ENCODE measurements at places on chromosomes 2 and 18. TPM values are rescaled to one million over a fixed set of nuclear protein-coding genes. Genes with fewer than 3 reads are reported as not detected.
A peak's percentile ranks its signal among the peaks of the same experiment; 100 is the strongest.

- H3K36me3 ChIP-seq = no peaks in the 10 kb centered on the region
- H3K27ac ChIP-seq = no peak overlapping the region
- DNase-seq = no peak
- H3K27me3 ChIP-seq = no peaks in the 10 kb centered on the region
Measured at GRCh38 chr18:59145055-59145454, 5.4 kb downstream of the SEC11C start.

DNA sequence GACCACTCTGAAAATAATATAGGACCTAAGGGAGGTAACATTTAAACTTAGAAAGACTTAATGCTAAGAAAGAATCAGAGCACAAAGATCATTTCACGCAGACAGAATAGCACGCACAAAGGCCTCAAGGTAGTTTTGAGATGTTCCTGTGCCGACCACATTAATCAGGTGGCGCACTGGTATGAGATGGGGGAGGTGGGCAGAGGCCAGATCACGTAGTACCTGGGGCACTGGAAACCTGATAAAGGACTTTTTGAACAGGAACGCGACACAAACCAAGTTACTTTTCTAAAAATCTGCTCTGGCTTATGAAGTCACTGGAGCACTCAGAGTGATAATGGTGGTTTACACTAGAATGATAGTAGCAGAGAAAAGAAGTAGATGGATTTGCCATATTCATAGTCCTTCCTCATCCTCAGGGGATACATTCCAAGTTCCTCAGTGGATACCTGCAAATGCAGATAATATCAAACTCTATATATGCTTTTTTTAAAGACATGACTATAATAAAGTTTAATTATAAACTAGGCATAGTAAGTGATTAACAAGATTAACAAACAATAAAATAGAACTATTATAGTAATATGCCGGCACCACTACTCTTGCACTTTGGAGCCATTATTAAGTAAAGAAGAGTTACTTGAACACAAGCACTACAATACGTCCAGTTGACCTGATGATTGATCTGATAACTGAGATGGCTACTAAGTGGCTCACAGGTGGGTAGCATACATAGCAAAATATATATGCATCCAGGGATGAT, 42.6 kb upstream of the CDCA7 start:
- no peaks in the 10 kb centered on the region for H3K27me3 ChIP-seq
- no peaks in the 10 kb centered on the region for H3K4me1 ChIP-seq
- DNase-seq = no peak
- H3K27ac ChIP-seq = no peak overlapping the region
- no peaks in the 10 kb centered on the region for H3K36me3 ChIP-seq

OSBPL6 gene
- polyA plus RNA-seq = 0.67 TPM

DNA sequence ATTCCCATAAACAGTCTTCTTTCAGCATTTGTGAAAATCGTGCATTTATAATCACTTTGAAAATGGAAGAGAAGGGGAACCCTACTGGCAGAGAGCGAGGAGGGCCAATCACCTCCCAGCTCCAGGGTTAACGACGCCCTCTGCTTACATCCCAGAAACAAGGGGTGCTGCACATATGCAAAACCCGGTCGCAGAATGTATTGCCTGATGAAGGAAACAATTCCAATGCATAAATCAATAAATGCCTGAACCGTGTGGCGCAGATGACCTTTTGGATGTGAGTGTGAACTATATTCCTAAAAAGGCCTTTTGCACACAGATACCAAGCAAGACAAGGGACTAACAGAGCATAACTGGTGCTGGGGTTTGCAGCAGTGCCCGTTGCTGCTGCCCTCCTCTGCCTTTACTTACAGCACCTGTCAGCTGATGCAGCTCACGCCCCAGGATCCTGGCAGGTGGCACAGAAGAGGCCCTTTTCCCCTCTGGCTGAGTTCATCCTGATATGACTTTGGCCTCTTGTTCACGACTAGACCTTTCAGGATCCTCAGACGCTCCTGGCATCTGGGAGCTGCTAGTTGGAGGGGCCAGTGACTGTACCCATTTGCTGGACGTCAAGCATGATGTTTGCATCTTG, 67.8 kb downstream of the MYT1L start:
- no peaks in the 10 kb centered on the region for H3K4me1 ChIP-seq
- no peaks in the 10 kb centered on the region for H3K36me3 ChIP-seq
- DNase-seq = no peak
- no peak overlapping the region for H3K27ac ChIP-seq
- no peaks in the 10 kb centered on the region for H3K27me3 ChIP-seq
- no peak overlapping the region for H3K4me3 ChIP-seq

SMARCAL1 gene
- 22.2 TPM for polyA plus RNA-seq

DNA sequence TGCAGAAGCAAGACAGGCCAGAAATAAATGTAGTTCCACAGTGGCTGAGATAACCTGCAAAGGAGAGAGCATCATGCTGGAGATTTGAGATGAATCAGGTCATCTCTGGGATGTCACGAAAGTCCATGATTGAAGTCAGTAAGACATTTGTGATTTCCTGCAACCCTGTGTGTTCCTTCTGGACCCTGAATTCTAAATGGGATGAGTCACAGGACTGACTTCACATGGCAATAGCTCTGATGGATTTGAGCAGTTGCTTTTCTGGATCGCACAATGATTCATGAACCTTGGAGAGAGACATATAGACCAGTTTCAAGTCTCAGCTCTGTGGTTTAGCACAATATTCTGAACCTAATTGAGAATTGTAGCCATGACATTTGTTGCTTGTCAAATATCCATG, 102.9 kb downstream of the TSN start:
- H3K4me3 ChIP-seq = no peak overlapping the region
- H3K27ac ChIP-seq = no peak overlapping the region
- no peaks in the 10 kb centered on the region for H3K4me1 ChIP-seq
- H3K27me3 ChIP-seq = no peaks in the 10 kb centered on the region
- no peak for DNase-seq

ZC3H6 gene
- 4.6 TPM for polyA plus RNA-seq

- H3K36me3 ChIP-seq = no peaks in the 10 kb centered on the region
- H3K27me3 ChIP-seq = no peaks in the 10 kb centered on the region
- peak overlapping the region; percentile 24 for H3K4me3 ChIP-seq
- H3K4me1 ChIP-seq = no peaks in the 10 kb centered on the region
- no peak for DNase-seq
Measured at GRCh38 chr2:113157118-113157896, 16.5 kb upstream of the PSD4 start.

DNA sequence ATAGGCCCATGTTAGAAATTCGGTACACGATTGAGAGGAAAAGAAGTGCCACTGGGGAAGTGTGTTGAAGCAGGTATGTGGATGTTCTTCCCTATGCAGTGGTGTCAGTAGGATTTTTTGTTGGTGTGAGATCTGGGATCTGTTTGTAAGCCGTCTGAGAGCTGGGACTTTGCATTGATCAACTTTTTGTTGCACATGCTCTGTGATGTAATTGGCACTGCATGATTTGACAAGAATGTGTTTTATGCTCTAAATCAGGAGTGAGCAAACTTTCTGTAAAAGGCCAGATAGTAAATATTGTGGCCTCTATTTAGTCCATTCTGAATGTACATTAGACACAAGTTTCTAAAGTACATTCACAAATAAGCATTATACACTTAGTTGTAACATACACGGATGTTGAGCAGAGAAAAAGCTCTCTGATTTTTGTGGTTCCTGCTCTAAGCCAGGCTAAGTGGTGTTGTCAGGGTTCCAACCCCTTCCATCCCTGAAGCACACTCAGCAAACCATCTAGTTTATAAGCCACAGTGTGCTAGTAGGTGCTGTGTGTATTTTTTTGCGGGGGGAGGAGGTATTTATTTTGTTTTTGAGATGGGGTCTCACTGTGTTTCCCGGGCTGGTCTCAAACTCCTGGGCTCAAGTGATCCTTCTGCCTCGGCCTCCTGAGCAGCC, 235.6 kb downstream of the NEDD4L start:
- H3K27me3 ChIP-seq = no peaks in the 10 kb centered on the region
- no peak overlapping the region for H3K4me3 ChIP-seq
- H3K4me1 ChIP-seq = no peaks in the 10 kb centered on the region
- no peaks in the 10 kb centered on the region for H3K36me3 ChIP-seq
- no peak overlapping the region for H3K27ac ChIP-seq

ASXL2 gene
- polyA plus RNA-seq = 3.0 TPM

DNAJC27 gene
- polyA plus RNA-seq = 8.7 TPM

DNA sequence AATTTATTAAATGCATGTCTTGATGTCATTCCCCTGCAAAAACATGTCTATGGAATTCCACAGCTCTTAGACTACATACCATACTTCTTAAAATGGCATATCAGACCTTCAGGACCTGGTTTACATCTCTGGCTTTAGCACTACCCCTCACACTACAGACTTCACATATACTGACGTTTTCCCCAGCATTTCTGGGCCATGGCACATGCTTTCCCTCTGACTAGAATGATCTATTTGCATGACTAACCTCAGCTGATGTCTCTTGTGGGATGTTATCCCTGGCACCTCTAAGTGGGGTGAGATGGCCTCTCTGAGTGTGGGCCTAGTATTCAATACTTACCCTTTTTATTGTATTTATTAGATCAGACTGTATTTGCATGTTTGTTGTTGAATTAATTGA, 381.6 kb downstream of the ERBB4 start:
- DNase-seq = no peak
- no peaks in the 10 kb centered on the region for H3K4me1 ChIP-seq
- no peaks in the 10 kb centered on the region for H3K27me3 ChIP-seq
- H3K36me3 ChIP-seq = no peaks in the 10 kb centered on the region
- no peak overlapping the region for H3K27ac ChIP-seq

- H3K4me3 ChIP-seq = peak overlapping the region; percentile 3
- H3K36me3 ChIP-seq = no peaks in the 10 kb centered on the region
- no peaks in the 10 kb centered on the region for H3K27me3 ChIP-seq
- peak; percentile 77 for DNase-seq
- H3K27ac ChIP-seq = no peak overlapping the region
- H3K4me1 ChIP-seq = peaks cover 3% of the 10 kb centered on the region
Measured at GRCh38 chr2:236177967-236178889, 10.0 kb upstream of the GBX2 start.

HIBCH gene
- 9.7 TPM for polyA plus RNA-seq

HJURP gene
- 0.48 TPM for polyA plus RNA-seq

GRCh38 chr2:68589963-68590362, 53.4 kb upstream of the PROKR1 start:
- no peak overlapping the region for H3K4me3 ChIP-seq
- H3K4me1 ChIP-seq = peaks cover 5% of the 10 kb centered on the region
- no peak for DNase-seq
- no peaks in the 10 kb centered on the region for H3K27me3 ChIP-seq
- H3K36me3 ChIP-seq = no peaks in the 10 kb centered on the region
- H3K27ac ChIP-seq = no peak overlapping the region

GRCh38 chr2:46297546-46298271, 502 bp downstream of the EPAS1 start:
- H3K36me3 ChIP-seq = no peaks in the 10 kb centered on the region
- H3K27ac ChIP-seq = peak overlapping the region; percentile 80
- peak overlapping the region; percentile 73 for H3K4me3 ChIP-seq
- H3K4me1 ChIP-seq = peaks cover 6% of the 10 kb centered on the region
- DNase-seq = peak; percentile 72

- no peaks in the 10 kb centered on the region for H3K27me3 ChIP-seq
- H3K4me3 ChIP-seq = no peak overlapping the region
- no peak for DNase-seq
- no peaks in the 10 kb centered on the region for H3K36me3 ChIP-seq
Measured at GRCh38 chr2:118530976-118531375, 316.5 kb downstream of the EN1 start.

ALPP gene
- polyA plus RNA-seq = not detected

- no peaks in the 10 kb centered on the region for H3K27me3 ChIP-seq
- no peak overlapping the region for H3K27ac ChIP-seq
- no peak overlapping the region for H3K4me3 ChIP-seq
- H3K4me1 ChIP-seq = no peaks in the 10 kb centered on the region
Measured at GRCh38 chr2:212953170-212953920, 198.1 kb downstream of the IKZF2 start.

DNA sequence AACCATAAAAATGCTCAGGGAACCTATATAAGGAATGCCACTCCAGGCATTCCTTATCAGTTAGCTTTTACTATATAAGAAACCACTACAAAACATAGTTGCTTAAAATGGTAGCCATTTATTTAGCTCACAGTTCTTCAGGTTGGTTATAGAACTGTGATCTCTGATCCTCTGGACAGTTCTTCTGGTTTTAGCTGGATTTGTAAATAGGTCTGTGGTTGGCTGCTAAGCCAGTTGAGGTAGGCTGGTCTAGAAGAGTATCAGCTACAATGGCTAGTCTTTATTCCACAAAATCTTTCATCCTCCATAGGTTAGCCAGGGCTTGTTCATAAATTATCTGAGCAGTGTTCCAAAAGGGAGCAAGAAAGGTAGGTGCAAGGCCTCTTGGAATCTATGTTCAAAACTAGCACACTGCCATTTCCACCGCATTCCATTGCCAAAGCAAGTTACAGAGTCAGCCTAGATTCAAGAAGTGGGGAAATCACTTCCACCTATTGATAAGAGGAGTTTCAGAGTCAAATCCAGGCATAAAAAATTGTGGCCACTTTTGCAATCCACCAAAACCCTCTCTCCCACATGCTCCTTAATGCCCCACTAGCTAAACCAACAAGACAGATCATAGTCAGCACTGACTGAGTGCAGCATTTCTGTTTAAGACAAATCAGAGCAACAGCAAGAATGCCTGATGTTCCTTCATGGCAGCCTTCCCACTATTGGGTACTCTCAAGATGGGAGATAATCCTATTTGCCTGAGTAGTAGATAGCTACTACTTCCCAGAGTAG, 146.4 kb downstream of the IRS1 start:
- no peaks in the 10 kb centered on the region for H3K36me3 ChIP-seq
- H3K27me3 ChIP-seq = no peaks in the 10 kb centered on the region
- peaks cover 2% of the 10 kb centered on the region for H3K4me1 ChIP-seq
- H3K4me3 ChIP-seq = no peak overlapping the region

PRSS56 gene
- not detected for polyA plus RNA-seq

UCN gene
- polyA plus RNA-seq = 1.5 TPM

GRCh38 chr2:184611361-184612085, 13.2 kb downstream of the ZNF804A start:
- no peaks in the 10 kb centered on the region for H3K36me3 ChIP-seq
- H3K4me1 ChIP-seq = no peaks in the 10 kb centered on the region
- H3K27ac ChIP-seq = no peak overlapping the region
- no peaks in the 10 kb centered on the region for H3K27me3 ChIP-seq
- H3K4me3 ChIP-seq = no peak overlapping the region

DNA sequence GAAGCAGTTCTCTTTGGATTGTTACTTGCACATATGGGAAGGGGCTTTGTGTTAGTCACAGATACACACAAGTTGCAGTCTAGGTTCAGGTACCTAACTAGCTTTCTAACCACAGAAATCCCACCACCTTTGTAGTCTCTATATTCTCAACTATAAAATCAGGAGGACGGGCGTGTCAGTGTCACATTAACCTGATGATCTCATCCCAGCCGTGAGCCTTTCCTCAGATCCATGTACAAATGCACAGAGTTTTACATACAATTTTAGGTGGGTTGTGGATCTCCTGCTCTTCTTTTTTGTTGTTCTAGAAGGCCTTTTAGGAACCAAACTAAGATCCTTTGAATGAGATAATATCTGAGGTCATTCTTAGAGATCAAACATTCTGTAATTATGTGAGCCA, 94.0 kb downstream of the ZNF532 start:
- H3K36me3 ChIP-seq = no peaks in the 10 kb centered on the region
- no peak overlapping the region for H3K4me3 ChIP-seq
- H3K27ac ChIP-seq = no peak overlapping the region
- DNase-seq = no peak
- H3K27me3 ChIP-seq = no peaks in the 10 kb centered on the region
- peaks cover under 1% of the 10 kb centered on the region for H3K4me1 ChIP-seq

GRCh38 chr2:221671515-221671914, 99.4 kb upstream of the EPHA4 start:
- no peaks in the 10 kb centered on the region for H3K36me3 ChIP-seq
- no peaks in the 10 kb centered on the region for H3K27me3 ChIP-seq
- no peaks in the 10 kb centered on the region for H3K4me1 ChIP-seq
- no peak overlapping the region for H3K4me3 ChIP-seq
- H3K27ac ChIP-seq = no peak overlapping the region
- no peak for DNase-seq

GAL3ST2 gene
- polyA plus RNA-seq = not detected
